Activated CD4-positive, alpha-beta T cell treated with anti-CD3 and anti-CD28 coated beads, Interleukin-2, amount 50 U/mL, for 4 hours (primary cell): ENCODE measurements at places on chromosomes 3 and 15.

DNA sequence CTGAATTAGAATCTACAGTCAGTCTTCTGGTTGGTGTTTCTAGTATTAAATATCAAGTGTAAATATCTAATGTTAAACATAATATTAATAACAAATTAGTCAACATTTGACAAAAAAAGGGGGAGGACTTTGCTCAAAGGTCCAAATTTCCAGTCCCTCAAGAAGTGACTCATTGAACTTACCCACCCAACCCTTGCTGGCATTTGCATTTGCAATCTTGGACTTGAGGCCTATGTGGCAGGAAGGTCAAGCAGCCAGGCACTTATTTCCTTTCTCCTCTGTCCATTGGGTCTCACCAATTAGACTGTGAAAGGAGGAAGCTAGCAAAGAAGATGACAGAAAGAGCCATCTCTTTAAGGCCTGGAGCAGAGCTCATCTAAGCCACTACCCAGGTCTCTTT, 174.0 kb downstream of the THRB start:
- DNase-seq = no peak

DNA sequence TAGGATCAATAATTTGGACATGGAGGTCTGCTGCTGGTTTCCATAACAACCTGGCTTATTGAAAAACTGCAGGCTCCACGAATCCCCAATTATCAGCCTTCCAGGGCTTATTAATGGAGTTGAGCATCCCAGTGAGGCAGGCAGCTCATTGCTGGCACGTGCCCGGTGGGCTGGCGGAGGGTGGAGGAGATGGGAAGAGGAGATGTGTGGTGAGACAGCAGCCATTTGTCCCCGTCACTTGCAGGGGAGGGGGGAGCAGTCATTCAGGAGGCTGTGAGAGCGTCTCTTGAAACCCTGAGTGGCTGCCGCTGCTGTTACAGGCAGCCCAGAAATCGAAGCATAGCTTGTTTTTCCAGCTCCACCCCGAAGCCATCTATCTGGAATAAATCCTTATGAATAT, 70.6 kb downstream of the GAP43 start:
- no peak for DNase-seq

- no peak for DNase-seq
These were observed 52.5 kb upstream of the TTBK2 start for GRCh38 chr15:42973114-42973513.

DNA sequence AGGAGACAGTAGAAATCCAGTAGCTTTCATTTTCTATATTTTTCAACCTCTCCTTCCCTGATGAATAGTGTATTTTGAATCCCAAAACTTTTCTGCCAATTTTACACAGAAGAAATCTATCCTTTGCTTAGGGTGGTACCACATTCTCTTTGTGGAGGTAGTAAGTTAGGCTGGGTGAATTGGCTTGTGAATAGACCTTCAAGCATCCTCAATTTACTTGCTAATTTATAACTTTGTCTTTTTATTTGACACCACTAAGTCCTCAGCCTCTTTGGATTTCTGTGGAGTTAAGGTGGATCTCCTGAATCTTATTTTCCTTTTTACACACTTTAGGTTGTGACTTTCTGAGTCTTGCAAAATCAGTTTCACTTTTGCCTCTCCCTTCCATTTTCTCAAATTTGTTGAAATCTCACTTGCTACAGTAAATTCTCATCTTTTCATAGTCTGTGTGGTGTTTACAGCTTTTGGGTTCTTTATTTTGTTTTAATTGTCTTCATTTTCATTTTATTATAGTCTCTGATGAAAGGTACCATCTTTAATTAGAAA, 5.7 kb upstream of the PLSCR1 start:
- no peak for DNase-seq

DNA sequence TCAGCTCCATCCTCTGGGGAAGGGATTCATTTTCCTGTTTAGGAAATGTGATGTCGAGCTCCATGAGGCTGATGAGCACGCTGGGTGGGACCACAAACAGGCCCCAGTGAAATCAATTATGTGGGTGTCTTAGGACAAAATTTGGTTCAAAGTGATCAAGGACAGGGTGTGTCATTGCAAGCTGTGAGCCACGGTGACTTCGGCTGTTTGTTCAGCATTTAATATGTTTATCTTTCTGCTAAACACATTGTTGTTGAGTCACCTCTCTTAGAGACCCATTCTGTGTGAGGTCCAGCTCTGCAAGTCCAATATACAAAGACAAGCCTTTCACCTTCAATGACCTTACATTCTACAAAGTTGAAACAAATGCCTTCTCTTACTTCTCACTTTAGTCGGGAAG, 41.3 kb downstream of the SSR3 start:
- DNase-seq = no peak

DNA sequence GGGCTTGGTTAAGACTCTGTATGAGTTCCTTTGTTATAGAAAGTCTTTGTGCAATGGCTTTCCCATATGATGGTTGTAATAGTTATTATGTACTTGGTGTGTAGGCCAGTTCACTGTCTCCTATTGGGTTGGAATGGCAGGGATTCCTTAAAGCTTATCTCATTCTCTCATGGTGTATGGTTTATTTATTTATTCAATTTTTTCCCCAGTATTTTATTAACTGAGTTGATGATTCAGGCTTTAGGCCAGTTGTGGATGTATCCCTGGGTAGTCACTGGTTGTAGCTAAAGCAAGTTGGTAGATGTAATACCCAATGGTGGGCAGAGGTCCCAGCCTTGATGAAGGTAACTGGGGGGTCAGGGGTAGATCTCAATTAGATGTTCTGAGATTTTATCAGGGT, 349.4 kb downstream of the DOCK3 start:
- no peak for DNase-seq

- DNase-seq = no peak
These were observed 78.5 kb upstream of the ROBO1 start for GRCh38 chr3:79846148-79846933.

- DNase-seq = no peak
These were observed 20.6 kb upstream of the RFTN1 start for GRCh38 chr3:16533928-16534574.

DNA sequence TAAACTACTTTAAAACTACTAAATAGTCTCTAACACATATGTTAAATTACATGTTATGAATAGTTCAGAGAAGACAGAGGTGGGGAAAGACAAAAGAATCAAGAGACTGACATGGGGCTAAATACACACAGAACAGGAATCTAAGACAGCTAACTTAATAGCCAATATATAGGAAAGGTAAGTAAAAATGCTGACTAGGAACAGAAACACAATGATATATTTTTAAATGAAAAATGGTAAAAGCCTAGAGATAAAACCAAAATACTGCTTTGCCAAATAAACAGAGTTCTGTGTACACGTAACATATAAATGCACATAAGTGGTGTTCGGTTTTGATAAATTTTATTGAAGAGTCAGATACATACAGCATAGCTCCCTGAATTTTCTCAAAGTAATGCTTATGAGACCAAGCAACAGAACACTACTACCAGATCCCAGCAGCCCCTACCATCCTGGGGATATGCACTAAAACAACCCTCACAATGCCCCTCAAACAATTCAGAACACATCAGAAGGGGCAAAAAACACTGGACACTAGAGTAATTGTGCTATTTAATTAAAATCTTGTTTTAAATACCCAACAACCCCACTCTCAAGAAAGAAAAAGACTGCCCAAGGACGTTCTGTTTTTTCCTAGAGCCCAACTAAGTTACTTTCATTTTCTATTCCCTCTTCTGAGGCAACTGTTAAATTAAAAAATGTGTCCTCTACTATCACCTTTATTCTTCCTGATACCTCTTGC, 121.1 kb downstream of the ADAM10 start:
- no peak for DNase-seq

DNA sequence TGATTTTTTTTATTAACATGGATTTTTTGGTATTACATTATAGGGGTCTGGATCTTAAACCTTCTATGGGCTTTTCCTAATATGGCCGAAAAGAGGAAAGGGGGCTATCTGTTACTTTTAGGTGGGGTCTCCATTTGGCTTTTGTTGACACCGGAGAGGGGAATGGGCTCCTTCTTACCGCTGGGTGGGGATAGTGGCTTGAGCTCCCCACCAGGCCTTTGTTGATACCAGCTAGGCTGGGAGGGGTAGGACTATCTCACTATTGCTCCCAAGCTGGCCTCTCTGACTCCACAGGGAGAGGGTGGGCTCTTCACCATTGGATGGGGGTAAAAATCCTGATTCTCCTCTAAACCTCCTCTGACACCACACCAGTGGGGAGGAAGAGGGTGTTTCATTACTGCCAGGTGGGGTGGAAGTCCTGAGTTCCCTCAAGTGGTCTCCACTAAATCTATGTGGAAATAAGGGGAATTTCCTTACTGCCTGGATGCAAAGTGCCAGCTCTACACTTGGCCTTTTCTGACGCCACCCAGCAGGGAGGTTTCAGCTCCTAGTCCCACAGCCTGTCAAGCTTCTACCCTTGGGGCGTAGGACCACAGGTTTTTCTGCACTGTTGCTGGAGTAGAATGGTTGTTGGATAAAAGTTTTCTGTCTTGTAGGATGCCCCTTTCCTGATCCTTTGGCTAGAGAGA, 572.3 kb downstream of the MAGI1 start:
- no peak for DNase-seq

DNA sequence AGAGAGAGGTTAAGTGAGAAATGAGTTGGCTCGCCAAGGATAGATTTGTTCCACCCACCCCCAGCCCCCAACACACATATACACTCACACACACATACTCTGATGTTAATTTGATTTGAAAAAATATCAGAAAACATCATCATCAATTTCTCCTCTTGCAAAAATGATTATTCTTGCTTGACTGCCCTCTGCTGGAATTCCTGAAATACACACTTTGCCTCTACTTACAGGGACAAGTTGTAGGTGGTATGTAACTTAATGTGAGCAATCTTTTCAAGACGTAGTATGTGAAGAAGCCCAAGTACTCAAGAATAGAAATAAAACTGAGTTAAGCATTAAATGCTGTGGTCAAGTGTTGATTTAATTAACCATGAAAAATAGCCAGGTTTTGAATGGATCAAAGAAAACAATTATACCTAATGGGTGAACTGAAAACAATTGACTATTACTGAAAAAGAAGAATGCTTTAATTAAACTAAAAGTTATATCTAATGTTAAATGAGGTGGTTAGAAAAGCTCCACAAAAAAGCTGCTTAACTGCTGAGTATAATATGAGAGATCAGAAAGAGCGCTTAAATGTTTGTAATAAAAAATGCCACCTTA, 46.6 kb upstream of the MDFIC2 start:
- DNase-seq = no peak

- DNase-seq = no peak
These were observed 14.0 kb downstream of the PLXNA1 start for GRCh38 chr3:126996905-126997304.

- no peak for DNase-seq
These were observed 16.0 kb upstream of the VGLL3 start for GRCh38 chr3:87006844-87007439.

DNA sequence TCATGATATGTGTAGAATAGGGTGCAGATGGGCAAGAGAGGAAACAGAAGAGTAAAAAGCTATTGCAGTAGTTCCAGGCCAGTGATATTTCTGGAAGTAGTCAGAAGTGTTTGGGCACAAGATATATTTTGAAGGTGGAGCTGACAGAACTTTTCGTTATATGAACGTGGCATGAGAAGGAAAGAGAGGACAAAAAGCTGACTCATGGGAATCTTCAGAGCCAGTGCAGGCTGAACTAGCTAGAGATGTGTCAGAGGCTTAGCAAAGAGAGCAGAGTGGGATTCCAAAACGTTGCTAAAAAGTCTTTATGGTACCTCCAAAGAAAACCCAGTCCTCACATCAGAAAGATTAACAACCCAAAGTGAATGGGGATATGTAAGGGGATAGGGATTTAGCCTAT, 28.7 kb downstream of the TRIM69 start:
- DNase-seq = no peak

GRCh38 chr15:76038512-76038911, 21.3 kb upstream of the TMEM266 start:
- DNase-seq = no peak

GRCh38 chr15:32786906-32787305, 69.1 kb downstream of the GREM1 start:
- DNase-seq = no peak

DNA sequence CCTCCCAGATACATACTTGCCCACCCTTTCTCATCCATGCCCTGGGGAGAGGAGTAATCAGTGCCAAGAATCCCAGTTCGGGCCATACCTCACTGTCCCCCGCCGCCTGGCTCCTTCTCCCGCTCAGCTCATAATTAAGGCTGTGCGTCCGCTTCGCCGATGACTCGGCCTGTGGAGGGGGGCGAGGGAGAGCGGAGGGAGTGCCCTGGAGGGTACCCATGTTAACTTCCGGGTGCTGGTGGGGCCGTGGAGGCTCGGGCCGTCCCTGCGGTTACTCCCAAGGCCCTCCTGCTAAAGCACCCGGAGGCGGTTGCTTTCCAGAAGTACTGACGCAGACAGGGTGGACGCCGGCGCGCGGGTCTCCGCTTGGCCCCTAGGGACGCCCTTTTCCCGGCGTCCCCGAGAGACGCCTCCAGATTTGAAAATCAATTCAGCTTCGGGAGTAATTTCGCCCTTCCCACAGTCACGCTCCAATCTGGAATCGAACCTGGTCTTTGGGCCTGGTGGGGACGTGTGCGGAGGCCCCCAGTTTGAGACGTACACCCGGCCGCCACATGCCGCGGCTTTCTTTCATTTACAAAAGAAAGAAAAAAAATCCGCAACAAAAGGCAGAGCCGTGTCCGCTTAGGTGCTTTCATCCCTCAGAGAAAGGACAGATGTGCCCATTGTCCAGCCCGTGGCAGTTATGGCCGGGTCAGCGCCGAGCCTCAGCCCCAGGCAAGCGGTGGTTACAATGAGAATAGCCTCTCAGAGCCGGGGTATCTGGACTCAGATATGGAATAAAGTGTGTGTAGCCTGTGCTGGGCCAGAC, 1.0 kb upstream of the ONECUT1 start:
- no peak for DNase-seq

DNA sequence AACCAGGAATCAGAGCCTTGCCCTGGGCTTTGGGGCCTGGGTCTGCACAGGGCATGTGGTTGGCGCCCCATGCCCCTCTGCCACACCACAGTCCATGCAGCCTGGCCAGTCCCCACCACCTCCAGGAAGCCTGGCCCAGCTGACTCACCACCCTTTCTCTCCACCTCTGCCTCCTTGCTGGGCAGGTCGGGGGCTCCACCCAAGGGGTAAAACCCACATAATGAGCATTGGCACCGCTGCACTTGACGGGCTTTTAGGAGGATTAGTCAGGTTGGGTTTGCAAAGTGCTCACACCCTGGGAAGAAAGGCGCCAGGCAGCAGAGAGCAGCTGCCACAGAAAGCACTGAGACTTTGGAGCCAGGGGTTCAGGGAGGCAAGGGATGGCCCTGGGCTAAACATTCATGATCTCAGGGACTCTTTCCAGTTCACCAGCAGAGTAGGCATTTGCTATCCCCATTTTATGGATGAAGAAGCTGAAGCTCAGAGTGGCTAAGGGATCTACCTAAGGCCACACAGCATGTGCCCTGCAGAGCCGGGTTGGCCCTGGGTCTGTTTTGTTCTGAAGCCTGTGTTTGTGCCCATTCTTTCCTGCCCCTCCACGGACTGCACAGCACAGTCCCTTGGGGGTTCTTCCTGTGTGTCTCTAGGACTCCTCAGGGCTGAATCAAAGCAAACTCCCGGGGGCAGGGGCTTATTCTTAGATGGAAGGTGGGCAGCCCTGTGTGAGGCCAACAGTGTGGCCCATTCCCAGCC, 113.4 kb downstream of the ETFA start:
- no peak for DNase-seq
